ENCODE measurements at places on chromosomes 7 and 10. TPM values are rescaled to one million over a fixed set of nuclear protein-coding genes. Genes with fewer than 3 reads are reported as not detected.

The THNSL1 gene
- 2.9 TPM for total RNA-seq

The PIK3CG gene
- 64.9 TPM for total RNA-seq

DNA sequence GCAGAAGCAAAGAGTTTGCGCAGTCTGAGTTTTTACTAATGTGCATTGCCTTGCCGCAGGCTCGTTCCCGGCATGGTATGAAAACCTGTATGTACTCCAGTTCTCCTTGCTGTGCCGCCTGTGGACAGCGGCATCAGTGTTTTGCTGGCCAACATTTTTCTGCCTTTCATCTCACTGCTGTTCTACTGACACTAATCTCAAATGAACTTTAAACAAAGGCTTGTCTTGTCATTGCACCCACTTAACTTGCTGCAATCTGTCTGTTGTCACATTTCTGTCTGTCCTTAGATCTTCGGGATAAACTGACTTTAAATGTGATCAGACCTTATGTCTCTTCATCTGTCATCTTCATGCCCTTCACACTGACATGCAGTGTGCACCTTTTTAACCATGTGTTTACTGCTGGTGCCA, 71.7 kb upstream of the ZNRF2 start:
- peaks cover 4% of the 10 kb centered on the region for H3K4me1 ChIP-seq
- DNase-seq: no peak
- no peaks in the 10 kb centered on the region for H3K36me3 ChIP-seq

GRCh38 chr10:132785723-132786475, at the start of gene NKX6-2:
TSS of gene NKX6-2 (minus strand) at chr10:132786147. CDS start at chr10:132785948, 199 bp downstream.
- H3K36me3 ChIP-seq: peaks cover 4% of the 10 kb centered on the region
- DNase-seq: no peak
- no peak within 1 kb of the TSS for H3K27ac ChIP-seq
- peaks cover 4% of the 10 kb centered on the region for H3K27me3 ChIP-seq
- peaks cover 3% of the 10 kb centered on the region for H3K4me1 ChIP-seq

- no peaks in the 10 kb centered on the region for H3K36me3 ChIP-seq
- H3K27ac ChIP-seq: no peak overlapping the region
- H3K4me1 ChIP-seq: no peaks in the 10 kb centered on the region
- no peak overlapping the region for H3K4me3 ChIP-seq
- DNase-seq: no peak
Observed at GRCh38 chr7:158396301-158396905, 191.2 kb downstream of the PTPRN2 start.

GRCh38 chr7:140054751-140055150, 8.0 kb downstream of the PARP12 start:
- no peaks in the 10 kb centered on the region for H3K27me3 ChIP-seq
- peaks cover 16% of the 10 kb centered on the region for H3K4me1 ChIP-seq
- no peak for DNase-seq
- no peak overlapping the region for H3K4me3 ChIP-seq
- peaks cover 34% of the 10 kb centered on the region for H3K36me3 ChIP-seq

DNA sequence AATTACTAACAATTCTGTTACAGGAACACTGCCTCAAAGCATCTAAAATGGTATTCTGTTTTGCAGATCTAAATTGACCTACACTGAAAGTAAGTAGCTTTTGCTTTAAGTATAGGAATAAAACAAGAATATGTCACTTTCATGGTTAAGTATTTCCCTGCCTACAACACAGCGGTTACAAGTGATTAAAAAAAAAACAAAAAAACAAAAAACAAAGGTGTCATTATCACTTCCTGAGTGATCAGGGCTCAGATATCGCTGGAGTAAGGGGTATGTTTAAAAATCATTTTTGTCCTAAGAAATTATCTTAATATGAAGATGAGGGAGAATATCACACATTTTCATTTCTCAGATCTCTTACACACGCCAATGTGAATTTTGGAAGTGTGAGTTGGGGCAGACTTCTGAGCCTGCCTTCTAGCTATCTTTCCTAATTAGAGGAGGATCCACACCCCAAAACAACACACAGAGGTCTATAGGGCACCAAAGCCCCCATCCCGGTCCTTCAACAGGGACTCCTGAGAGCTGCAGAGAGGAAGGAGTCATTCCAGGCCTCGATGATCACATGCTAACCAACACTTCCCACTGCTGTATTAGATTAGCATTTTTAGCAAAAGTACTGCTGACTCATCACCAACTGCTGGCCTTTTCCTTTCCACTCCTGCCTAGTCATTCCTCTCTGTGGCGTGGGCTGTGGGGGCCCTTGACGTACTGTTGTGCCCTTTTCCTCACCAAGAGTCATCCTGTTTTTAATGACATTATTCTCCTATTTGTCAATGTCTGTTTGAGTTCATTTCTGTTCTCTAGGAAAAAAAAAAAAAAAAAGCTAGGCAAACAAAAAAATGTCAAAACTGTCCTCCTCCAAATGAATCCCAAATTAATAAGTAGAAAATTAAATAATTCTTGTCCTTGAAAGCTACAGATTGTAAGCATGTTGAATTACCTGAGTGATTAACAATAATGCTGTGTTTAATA, 31.2 kb downstream of the PRTFDC1 start:
- H3K27ac ChIP-seq: no peak overlapping the region
- no peaks in the 10 kb centered on the region for H3K36me3 ChIP-seq
- DNase-seq: no peak
- peaks cover 5% of the 10 kb centered on the region for H3K4me1 ChIP-seq
- no peak overlapping the region for H3K4me3 ChIP-seq

The TNRC18 gene
- 127 TPM for total RNA-seq

The TMEM139 gene
- total RNA-seq: not detected

- H3K27me3 ChIP-seq: no peaks in the 10 kb centered on the region
- H3K27ac ChIP-seq: no peak overlapping the region
- H3K4me3 ChIP-seq: no peak overlapping the region
- no peak for DNase-seq
Observed at GRCh38 chr10:132752378-132752777, 33.6 kb downstream of the NKX6-2 start.

DNA sequence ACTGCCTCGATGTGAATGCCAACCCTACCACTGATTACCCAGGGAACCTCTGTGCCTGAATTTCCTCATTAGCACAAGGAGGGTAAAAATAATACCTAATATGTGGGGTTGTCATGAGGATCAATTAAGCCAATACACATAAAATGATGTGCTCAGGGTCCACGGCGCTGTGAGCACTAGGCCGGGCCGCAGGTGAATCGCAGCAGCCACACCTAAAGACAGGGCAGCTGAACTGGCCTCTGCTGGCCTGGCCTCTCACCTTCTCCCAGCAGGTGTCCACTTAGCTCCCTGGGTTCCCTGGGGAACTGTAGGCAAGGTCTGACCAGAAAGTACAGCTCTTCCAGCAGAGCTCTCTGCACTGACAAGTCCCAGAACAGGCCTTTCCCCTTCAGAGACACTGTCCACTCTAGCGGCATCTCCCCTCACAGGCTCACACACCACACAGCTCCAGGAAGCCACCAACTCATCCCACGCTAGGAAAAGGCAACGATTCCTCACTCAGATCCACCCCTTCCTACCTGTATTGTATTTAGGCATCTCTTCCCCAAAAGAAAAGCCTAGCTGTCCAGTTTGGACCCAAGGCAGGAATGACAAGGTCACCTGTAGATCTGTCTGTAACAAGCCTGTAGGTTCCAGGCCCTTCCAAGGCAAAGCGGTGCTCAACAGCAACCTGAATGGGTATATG, 273.1 kb downstream of the USP6NL start:
- no peak for DNase-seq
- no peak overlapping the region for H3K27ac ChIP-seq
- peaks cover 5% of the 10 kb centered on the region for H3K4me1 ChIP-seq
- H3K27me3 ChIP-seq: no peaks in the 10 kb centered on the region
- no peak overlapping the region for H3K4me3 ChIP-seq
- peaks cover 14% of the 10 kb centered on the region for H3K36me3 ChIP-seq

The SPDYE6 gene
- not detected for total RNA-seq

The CPXM2 gene
- not detected for total RNA-seq

- no peaks in the 10 kb centered on the region for H3K36me3 ChIP-seq
- no peak overlapping the region for H3K27ac ChIP-seq
- H3K4me1 ChIP-seq: no peaks in the 10 kb centered on the region
- DNase-seq: no peak
Observed at GRCh38 chr10:54434782-54435181, 366.2 kb downstream of the PCDH15 start.

DNA sequence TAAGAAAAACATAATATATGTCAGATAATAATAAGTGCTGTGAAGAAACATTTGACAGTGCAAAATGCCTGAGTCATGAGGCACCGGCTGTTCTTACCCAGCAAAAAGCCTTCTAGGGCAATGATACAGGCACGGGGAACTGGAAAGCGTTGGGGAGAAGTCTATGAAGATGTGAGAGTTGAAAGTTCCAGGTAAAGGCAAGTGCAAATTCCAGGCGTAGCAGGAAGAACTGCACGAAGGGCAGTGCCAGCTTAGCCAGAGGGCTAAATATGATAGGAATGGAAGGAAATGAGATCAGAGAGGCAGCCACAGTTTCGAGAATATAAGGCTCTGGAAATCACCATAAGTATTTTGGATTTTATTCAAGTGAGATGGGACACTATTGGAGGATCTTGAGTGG, 87.0 kb downstream of the IPMK start:
- H3K27ac ChIP-seq: no peak overlapping the region
- no peaks in the 10 kb centered on the region for H3K4me1 ChIP-seq
- no peak overlapping the region for H3K4me3 ChIP-seq
- no peak for DNase-seq
- no peaks in the 10 kb centered on the region for H3K36me3 ChIP-seq

The GSTO2 gene
- total RNA-seq: 0.75 TPM

Data from natural killer cell (primary cell).